Activated CD4-positive, CD25-positive, alpha-beta regulatory T cell treated with anti-CD3 and anti-CD28 coated beads, Interleukin-2, amount 50 U/mL, for 72 hours (primary cell): ENCODE measurements at places on chromosomes 3 and 15.

- DNase-seq, result no peak
These were observed 37.5 kb downstream of the CHAC1 start for GRCh38 chr15:40990789-40991188.

GRCh38 chr15:48609486-48609885 is 36.0 kb downstream of the FBN1 start:
- DNase-seq, result no peak

- DNase-seq, result no peak
These were observed 229.7 kb upstream of the ICE2 start for GRCh38 chr15:60708684-60709083.

DNA sequence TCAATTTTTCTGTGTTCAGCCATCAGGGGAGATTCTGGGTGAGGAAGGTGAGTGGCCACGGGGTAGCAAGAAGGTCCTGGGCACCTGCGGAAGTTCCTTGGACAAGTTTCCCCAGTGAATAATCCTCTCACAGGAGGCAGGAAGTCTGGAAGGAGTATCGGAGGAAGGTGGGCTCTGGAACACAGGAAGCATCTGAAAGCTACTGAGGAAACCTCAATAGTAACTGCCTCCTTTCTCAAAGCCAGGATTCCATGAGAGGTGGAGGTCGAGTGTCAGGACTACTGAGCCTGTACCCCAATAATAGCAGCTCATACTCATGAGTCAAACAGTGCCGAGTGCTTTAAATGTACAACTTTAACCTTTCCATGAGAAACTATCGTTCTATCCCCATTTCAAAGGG is 110.9 kb downstream of the OXNAD1 start:
- no peak for DNase-seq

DNA sequence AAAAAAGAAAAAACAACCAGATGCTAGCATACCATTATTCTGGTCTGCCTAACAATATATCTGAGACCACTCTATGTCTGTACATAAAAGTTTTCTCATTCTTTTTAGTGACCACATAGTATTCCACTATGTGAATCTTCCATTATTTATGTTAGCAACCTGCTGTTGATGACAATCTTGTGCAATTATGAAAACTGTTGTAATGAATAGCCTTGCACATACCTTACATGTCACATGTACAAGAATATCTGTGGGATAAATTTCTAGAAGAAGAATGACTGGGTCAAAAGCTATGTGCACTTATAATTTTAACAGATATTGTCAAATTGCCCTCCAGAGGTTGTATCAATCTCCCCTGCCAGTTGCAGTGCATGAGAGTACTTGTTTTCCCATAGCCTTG is 62.5 kb downstream of the ARHGAP31 start:
- no peak for DNase-seq

DNA sequence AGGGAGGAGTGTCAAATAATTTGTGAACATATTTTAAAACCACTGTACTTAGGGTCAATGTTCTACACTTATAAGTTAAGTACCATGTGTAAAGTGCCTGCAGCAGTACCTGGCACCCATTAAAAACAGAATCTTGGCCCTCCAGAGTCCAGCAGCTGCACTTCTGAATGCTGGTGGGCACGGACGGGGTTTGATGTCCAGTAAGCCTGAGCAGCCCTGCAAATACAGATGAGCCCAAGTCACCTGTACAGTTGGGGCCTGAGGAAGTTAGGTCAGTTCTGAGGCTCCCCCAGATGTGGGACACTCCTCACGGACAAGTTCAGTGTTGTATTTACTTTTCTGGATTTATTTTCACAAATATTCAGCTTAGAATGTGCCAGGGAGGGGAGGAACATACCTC is 150.0 kb upstream of the CTDSPL start:
- no peak for DNase-seq

DNA sequence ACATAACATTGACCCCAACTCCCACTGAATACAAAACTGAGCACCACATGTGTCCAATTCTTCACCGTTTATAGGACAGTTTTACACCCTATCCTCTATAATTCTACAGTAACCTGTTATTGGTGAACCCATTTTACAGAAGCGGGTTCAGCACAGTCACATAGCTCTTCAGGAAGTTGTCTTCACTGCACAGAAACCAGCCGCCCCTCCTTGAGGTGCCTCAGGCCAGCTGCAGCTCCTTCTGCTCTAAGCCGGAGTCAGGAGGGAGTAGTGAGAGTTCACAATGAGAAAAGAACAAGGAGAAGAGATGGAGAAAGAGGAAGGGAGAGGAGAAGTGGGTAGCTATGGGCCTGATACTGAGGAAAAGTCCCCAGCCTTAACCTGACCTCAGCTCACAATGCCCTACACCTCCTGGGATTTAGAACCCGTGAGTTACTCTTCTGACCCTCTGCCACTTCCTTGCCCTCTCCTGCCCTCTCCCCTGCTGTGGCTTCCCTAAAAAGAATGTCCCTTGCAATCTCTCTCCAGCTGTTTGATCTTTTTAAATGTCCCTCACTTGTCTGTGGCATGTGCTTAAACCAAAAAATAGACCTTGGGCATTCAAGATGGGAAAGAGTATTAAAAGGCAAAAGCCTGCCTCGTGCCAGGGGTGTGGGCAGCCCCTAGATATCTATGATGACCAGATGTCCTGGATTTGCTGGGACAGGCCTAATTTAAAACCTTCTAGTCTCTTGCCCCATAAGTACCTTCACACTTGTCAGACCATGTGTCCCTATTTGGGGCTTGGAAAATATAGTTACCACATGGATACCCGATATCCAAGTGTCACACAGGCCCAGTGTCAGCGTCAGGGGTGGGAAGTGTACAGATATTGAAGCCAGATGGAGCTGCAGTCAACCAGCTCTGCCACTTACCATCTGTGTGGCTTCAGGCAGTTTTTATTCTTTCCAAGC is 71.3 kb upstream of the HES1 start:
- DNase-seq, result no peak

DNA sequence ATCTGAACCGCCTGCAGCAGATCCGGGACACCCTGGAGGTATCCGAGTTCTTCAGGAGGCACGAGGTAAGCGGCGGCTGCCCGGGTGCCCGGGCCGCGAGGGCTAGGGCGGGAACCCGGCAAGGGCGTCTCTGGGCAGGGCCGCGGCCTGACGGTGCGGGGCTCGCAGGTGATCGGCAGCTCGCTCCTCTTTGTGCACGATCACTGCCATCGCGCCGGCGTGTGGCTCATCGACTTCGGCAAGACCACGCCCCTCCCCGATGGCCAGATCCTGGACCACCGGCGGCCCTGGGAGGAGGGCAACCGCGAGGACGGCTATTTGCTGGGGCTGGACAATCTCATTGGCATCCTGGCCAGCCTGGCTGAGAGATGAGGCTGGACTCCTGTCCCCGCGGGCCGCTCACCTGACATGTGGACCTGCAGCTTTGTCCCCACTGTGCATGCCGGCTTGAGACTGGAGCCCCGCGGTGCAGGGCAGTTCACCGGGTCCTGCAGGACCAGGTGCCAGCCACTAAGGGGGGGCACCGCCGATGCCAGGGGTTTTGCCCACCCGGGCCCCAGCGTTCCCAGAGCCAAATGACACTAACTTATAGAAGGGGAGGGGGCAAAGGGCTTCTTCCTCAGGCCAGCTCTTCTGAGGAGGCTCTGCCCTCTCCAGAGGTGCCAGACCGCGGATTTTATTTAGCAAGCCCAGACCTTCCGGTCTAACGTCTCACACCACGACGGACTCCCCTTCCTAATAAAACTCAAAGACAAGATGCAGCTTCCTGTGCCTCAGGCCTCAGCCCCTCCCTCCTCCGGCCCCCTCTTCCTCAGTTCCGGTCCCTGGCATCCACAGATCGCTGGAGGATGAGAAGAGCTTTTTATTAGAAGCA is 9.4 kb downstream of the ITPKA start:
- DNase-seq, result no peak

GRCh38 chr3:59472541-59472940 is 422.7 kb upstream of the CFAP20DC start:
- DNase-seq, result no peak

DNA sequence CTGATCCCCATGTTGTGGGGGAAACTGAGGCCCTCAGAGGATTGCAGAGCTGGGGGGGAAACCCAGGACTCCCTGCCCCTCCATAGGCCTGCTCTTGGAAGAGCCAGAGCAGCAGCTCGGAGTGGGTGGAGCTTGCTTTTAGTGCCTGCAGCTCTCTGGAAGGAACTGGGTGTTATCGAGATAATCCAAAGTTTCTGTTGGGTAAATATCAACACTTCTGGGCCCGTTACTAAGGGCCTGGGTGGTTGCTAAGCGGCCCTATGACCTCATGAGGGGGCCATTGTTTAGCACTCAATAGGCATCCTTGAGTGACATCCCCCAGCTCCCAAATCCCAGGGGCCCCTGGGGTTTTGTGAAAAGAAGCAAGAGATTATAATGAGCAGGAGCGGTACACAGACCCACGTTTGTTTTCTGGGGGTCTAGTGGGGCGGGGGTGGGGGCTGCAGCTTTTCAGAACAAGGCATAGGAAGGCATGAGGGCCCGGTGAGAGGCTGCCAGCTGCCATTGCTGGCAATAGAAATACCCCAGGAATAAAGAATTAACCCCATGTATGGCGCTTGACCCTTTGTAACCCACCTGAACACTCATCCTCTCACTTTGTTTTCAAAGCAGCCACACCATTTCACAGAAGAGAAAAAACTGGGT is 48.3 kb upstream of the ATP2B2 start:
- no peak for DNase-seq

- DNase-seq, result no peak
These were observed 953.4 kb downstream of the AGBL1 start for GRCh38 chr15:87033056-87033455.

DNA sequence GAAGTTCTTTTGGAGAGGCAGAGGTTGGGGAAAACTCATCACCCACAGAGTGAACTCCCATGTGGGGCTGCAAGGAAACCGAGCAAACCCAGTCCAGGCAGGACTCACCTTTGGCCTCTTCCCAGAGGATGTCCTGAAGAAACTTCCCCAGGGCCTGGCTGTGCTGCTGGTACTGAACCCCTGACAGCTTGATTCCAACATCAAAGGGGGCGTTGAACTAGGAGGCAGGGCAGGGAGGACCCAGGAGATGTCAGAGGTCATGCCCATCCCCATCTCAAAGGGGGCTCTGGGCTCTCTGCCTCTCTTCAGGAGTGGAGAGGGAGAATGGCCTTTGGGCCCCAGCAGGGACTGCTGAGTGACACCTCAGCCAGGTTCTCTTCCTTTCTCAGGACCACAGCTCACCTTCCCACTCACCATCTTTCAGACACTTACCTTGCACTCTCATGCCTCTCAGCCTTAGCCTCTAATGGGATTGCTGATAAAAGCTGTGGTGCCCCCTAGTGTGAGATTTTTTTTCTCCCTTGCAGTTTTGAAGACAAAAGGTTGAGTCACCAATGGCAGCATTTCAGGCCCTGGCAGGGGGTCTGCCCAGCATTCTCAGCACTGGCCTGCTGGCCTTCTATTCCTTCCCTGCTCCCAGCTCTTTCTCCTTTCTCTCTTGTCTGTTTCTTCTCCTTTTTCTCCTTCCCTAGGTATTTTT is 6.0 kb downstream of the GHRL start:
- DNase-seq, result no peak

DNA sequence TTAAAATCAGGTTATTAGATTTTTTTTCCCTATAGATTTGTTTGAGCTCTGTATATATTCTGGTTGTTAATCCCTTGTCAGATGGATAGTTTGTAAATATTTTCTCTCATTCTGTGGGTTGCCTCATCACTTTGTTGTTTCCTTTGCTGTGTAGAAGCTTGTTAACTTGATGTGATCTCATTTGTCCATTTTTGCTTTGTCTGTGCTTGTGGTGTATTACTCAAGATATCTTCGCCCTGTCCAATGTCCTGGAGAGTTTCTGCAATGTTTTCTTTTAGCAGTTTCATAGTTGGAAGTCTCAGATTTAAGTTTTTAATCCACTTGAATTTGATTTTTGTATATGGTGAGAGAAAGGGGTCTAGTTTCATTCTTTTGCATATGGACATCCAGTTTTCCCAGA is 699.1 kb downstream of the NAALADL2 start:
- DNase-seq, result no peak

DNA sequence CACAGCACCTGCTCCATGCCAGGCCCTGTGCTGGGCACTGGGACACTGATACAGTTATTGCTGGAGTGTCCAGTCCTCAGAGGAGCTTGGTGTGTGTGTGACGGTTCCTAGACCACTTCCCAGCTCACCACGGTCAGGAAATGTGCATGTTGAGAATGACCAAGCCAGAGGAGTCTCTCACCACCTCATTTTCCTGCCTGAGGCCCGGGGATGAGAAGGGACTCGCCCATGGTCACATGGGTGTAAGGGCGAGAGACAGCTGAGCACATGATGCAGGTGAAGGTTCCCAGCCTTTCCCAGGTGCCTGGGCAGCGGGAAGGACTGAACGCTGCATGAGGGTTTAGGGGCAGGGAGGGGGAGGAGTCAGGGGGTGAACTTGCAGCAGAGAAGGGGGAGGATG is 180.9 kb upstream of the TLE3 start:
- DNase-seq, result no peak

GRCh38 chr3:15291589-15292541 is 40.5 kb downstream of the SH3BP5 start:
- DNase-seq, result peak; percentile 37

DNA sequence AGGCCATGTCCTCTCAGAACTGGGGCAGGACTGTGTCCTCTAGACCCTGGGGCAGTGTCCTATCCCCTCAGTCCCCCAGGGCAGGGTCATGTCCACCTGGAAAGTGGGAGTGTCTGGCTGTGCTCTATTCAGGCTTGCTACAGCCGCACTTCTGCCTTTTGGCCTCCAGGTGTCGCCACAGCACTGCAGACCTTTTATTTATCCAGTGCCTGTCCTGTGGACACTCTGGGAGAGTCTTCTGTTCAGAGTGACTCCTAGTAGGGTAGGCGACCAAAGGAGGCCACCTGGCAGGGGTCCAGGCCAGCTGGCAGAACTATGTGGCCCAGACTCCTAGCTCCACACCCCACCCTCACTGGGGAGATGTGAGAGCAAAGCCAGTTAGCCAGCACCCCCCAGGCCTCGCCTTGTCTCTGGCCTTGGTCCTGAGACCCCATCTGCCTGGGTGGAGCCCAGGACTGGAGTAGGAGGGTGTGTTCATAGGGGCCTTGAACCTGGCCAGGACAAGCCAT is 3.9 kb downstream of the TMIE start:
- peak; percentile 73 for DNase-seq

- DNase-seq, result no peak
These were observed 2.6 kb downstream of the BHLHE40 start for GRCh38 chr3:4981665-4982494.

DNA sequence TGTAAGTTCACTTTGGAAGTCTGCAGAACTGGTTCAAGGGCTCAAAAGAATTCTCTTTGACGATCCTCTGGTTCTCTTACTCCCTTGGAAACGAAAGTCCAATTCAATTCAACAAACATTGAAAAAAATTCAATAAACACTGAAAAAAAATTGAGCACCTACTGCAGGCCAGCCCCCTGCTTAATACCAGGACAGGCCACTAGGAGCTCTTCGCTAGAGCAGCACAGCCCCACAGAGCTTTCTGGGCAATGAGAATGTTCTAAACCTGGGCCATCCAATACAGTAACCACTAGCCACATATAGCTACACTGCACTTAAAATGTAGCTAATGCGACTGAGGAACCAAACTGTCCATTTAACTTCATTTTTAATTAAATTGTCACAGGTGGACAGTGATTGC is 50.4 kb upstream of the DCLK3 start:
- DNase-seq, result no peak
